ENCODE measurements at places on chromosomes 12 and 14.

- DNase-seq, result no peak
Observed at GRCh38 chr14:74562515-74563232, 49.4 kb downstream of the LTBP2 start.

DNA sequence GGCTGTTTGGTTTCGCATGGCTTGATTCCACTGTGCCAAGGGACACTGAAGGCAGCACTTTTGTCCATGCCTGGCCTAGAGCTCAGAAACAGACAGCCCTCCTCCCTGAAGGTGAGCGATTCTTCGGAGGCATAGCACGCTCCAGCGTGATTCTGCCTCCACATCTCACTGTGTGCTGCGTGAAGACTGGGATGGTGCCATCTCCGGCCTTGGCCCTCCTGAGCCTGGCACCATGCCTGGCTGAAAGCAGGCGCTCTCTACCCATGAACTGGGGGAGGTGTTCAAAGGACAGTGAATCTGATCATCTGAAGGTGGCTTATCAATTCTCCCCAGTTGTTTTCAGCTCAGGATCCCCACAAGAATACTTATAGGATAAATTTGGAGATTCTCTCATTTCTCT, 187.4 kb downstream of the TTC7B start:
- no peak for DNase-seq

- DNase-seq, result no peak
Observed at GRCh38 chr14:69318241-69318640, 58.3 kb downstream of the GALNT16 start.

GRCh38 chr12:113318900-113319628, 15.8 kb downstream of the SLC8B1 start:
- no peak for DNase-seq

GRCh38 chr12:11540615-11541310, 108.7 kb upstream of the ETV6 start:
- DNase-seq, result no peak

DNA sequence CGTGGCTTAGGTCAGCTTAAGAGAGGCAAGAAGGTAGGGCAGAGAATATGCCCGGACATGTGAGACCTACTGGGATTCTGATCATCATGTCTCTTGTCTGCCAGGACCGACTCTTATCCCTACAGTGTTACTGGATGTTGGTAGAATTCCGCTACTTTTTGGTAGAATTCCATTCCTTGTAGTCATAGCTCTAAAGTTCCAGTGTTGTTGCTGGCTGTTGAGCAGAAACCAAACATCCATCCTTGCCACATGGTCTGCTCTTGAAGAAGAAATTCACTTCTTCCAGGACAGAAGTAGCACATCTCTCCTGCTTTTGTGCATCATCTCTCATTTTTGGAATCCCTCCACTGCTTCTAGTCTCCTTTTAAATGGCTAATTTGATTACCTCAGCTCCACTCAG, 453.7 kb downstream of the RPL10L start:
- no peak for DNase-seq

- no peak for DNase-seq
Observed at GRCh38 chr12:43979450-43979849, 143.6 kb downstream of the TMEM117 start.

GRCh38 chr12:26492406-26492805, 297.0 kb downstream of the SSPN start:
- DNase-seq, result no peak

DNA sequence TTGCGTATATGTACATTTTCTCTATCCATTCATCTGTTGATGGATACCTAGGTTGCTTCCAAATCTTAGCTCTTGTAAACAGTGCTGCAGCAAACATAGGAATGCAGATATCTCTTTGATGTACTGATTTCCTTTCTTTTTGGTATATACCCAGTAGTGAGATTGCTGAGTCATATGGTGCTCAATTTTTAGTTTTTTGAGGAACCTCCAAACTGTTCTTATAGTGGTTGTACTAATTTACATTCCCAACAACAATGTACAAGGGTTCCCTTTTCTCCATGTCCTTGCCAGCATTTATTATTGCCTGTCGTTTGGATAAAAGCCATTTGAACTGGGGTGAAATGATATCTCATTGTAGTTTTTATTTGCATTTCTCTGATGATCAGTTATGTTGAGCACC, 44.3 kb downstream of the PELI2 start:
- no peak for DNase-seq

- DNase-seq, result no peak
Observed at GRCh38 chr12:49972641-49973360, at the start of gene AQP6. Gene AQP6 (plus strand): TSS chr12:49972947. CDS start chr12:49973174, 227 bp downstream.

DNA sequence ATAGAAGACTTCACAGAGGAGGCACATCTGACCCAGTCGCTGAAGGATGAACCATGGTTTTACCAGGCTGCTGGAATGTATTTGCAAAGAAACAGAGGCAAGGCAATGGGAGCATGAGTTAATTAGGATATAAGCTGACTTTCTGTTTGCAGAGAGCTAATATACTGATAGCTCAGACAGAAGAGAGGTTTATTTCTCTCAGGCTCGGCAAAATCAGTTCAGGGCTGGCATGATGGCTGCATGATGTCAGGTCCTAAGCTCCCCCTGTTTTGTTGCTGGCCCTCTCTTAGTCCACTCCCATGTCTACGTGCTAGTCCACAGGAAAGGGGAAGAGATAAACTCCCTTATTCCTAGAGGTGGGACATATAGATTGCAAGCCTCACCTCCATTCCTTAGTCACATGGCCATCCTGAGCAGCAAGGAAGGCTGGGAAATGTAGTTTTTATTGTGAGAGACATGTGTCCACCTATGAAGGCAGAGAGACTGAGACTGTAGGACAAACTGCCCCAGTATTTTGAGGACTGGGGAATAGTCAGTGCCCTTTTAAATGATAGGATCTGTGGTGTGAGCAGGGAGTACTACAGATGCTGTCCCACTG, 224.5 kb downstream of the VRK1 start:
- no peak for DNase-seq

GRCh38 chr12:28974166-28974565, 174.9 kb upstream of the FAR2 start:
- DNase-seq, result no peak

DNA sequence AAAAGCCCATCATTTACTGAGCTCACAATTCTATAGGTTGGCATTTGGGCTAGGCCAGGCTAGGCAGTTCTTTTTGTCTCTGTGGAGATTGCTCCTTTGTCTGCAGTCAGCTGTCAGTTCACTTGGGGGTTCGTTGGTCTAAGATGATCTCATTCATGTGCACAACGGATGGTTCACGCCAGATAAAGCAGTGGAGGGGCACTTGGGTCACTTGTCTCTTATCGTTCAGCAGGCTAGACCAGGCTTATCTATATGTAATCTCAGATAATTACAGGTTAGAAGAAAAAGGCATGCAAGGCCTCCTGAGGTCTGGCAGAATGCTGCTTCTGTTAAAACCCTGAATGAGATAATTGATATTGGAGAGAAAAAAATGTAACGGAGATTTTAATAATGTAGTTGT, 119.0 kb upstream of the ATP2B1 start:
- no peak for DNase-seq

- no peak for DNase-seq
Observed at GRCh38 chr14:39704594-39704993, 272.4 kb upstream of the FBXO33 start.

DNA sequence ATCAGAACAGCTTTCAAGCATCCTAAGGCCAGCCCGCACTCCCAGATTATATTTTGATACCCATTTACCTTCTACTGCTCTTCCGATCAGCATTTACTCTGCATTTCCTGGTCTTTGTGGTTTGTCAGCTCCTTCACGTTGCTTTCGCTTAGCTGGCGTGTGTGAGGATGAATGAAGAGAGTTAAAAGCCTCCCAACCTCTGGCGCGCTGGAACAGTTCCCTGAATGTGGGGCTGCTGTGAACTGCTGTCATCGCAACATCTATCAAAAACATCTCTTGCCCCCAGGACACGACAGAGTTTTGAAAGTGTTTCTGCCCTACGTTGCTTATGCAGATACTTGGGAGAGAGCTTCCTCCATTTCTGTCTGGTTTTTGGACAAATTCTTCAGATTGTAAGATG, 129.2 kb downstream of the KCNA5 start:
- DNase-seq, result no peak

- DNase-seq, result no peak
Observed at GRCh38 chr14:92302481-92302880, 20.5 kb upstream of the SLC24A4 start.

- DNase-seq, result no peak
Observed at GRCh38 chr14:37658156-37658555, 62.7 kb downstream of the TTC6 start.

GRCh38 chr12:56897844-56898361, 36.3 kb downstream of the SDR9C7 start:
- no peak for DNase-seq

GRCh38 chr12:96623656-96624217, 134.4 kb downstream of the CFAP54 start:
- no peak for DNase-seq

DNA sequence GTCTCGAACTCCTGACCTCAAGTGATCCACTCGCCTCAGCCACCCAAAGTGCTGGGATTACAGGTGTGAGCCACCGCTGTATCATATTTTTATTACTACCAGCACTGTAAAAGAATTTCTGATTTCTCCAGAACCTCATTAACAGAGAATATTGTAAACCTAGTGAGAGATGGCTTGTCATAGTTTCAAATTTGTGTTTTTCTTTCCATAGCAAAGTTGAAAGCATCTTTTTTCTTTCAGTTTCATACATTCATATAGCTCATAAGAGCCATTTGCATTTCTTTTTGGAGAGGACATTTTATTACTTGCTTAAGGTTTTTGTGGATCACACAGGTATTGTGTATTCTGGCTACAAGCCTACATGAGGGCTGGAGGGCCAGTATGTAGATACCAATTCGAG, 58.0 kb downstream of the MIS18BP1 start:
- no peak for DNase-seq

DNA sequence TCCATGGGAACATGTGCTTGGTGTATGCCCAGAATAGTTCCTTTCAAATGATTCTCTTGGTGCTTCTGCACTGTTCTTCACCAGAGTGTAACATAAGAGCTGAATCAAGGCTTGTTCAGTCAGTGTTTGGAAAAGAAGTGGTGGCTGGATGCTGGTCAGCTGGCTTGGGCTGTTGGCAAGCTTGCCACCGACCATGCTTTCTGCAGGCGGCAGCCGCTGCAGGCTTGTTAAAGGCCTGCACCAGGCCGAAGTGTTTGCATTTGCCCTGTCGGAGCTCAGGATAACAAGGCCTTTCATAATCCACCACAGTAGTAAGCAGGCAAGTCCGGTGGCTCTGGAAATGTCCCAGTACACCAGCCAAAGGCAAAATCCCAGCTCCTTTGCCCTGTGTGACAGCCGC, 26.9 kb downstream of the DAAM1 start:
- no peak for DNase-seq

GRCh38 chr12:92847368-92847767, 81.7 kb downstream of the EEA1 start:
- no peak for DNase-seq

DNA sequence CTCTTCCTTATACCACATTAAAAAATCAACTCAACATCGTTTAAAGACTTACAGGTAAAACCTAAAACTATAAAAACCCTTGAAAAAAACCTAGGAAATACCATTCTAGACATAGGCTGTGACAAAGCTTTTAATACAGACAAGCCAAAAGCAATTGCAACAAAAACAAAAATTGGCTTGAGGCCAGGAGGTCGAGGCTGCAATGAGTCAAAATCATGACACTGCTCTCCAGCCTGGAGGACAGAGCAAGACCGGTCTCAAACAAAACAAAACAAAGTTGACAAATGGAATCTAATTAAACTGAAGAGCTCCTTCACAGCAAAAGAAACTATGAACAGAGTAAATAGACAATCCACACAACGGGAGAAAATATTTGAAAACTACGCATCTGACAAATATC, 1057.8 kb downstream of the FSCB start:
- no peak for DNase-seq

GRCh38 chr12:31951939-31952338, 7.3 kb upstream of the RESF1 start:
- no peak for DNase-seq

- no peak for DNase-seq
Observed at GRCh38 chr12:116561181-116561821, 2.1 kb downstream of the MAP1LC3B2 start.

DNA sequence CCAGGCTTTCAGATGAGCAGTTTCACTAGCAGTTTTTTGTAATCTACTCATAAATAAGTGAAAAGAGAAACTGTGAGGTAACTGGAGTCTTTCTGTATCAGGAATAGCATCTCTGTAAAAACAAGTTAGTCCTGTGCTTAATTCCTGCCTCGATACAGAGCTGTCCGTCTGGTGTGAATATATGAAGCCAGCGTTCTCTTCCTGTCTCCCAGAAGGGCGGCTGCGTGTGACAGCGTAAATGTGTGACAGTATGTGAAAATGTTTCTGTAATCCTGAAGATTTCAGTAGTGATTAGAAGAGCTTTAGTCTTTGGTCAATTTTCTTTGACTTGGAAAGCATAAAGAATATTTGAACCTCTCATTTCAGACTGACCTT, 150.3 kb downstream of the FBXL14 start:
- DNase-seq, result no peak

DNA sequence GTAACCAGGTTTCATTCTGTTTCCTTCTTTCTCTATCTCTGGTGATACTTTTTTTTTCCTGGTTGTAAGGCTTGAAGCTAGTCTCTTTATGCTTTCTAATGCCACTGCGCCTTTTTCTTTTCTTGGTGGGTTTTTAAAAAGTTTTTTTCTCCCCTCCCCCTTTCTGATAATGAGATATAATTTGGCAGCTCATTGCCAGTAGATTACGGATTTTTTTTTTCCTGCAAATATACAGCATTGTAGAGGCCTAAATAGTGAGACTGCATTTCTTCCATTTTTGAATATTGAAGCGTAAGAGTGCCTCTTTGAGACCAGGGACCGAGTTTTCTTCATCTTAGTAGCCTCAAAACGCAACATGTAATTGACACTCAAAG, 1.1 kb downstream of the PAPOLA start:
- DNase-seq, result no peak

- DNase-seq, result no peak
Observed at GRCh38 chr14:95741038-95741490, 27.1 kb upstream of the TCL1A start.

DNA sequence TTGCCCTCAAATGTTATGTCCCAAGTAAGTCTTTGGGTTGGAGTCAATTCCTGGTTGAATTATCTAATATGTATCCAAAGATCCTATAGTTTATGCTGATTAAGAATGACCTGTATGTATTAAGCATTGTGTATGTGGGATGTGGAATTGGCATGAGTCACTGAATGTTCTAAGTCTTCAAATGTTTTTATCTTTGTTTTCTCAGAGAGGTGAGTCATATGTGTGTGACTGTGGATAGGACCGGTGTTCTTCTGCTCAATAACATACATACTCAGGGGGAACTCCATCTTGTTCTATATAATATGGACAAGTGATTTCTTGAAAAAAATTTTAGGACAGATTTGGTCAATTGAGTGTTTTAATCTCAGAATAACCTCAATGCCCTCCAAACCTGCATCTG, 57.9 kb downstream of the NAV3 start:
- no peak for DNase-seq

GRCh38 chr12:119936705-119937311, 52.2 kb upstream of the BICDL1 start:
- DNase-seq, result no peak

DNA sequence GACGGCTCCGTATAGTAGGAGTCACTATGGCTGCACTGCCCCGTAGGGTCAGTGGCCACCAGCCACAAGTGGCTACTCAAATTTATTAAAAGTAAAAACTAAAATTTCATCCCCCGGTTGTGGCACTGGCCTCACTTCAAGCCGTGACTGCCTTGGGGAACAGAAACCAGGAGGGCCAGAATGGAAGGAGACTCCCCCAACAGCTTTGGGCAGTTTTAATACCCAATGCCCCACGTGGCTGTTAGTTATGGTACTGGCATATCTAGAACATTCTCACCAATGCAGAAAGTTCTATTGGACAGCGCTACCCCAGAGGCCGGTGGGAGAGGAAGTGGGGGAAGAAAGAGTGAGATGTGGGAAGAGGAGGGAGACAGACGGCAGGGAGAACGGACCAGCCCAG, 6.2 kb downstream of the NCOR2 start:
- DNase-seq, result no peak

Measured in activated CD4-positive, alpha-beta T cell treated with anti-CD3 and anti-CD28 coated beads for 4 hours (primary cell).